Panc1 (cell line): ENCODE measurements at places on chromosomes 6 and 20. TPM values are rescaled to one million over a fixed set of nuclear protein-coding genes. Genes with fewer than 3 reads are reported as not detected.

Gene FANCE
- 4.3 TPM for total RNA-seq

- H3K4me3 ChIP-seq = no peak overlapping the region
- no peak for DNase-seq
- no peaks in the 10 kb centered on the region for H3K4me1 ChIP-seq
- no peak overlapping the region for H3K27ac ChIP-seq
These were observed 50.7 kb upstream of the ENPP4 start for GRCh38 chr6:46079061-46079460.

- H3K36me3 ChIP-seq = peaks cover 2% of the 10 kb centered on the region; the same call in 1 of the 2 replicates
- no peak for DNase-seq
- H3K27me3 ChIP-seq = no peaks in the 10 kb centered on the region
- H3K4me1 ChIP-seq = no peaks in the 10 kb centered on the region
- H3K27ac ChIP-seq = no peak overlapping the region
- no peak overlapping the region for H3K4me3 ChIP-seq
These were observed 531.8 kb downstream of the UTRN start for GRCh38 chr6:144816936-144817335.

DNA sequence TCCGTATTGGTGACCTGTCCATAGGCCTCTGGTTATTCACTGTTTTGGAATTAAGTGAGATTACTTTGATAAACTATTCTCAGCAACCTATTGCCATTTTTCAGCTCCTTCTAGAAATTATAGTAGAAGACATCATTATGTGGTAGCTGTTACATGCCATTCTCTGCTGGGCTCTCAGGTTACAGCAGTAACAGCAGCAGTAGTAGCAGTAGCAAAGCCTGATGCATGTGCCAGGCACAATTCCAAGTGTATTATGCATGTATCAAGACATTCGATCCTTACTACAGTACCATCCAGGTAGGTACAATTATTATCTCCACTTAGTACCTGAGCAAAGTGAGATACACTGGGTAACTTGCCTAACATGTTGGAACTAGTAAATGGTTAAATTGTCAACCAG lies 74.3 kb downstream of the RPS12 start:
- no peaks in the 10 kb centered on the region for H3K27me3 ChIP-seq
- H3K36me3 ChIP-seq = no peaks in the 10 kb centered on the region
- no peak for DNase-seq
- H3K27ac ChIP-seq = no peak overlapping the region

Gene PTCRA
- not detected for total RNA-seq

DNA sequence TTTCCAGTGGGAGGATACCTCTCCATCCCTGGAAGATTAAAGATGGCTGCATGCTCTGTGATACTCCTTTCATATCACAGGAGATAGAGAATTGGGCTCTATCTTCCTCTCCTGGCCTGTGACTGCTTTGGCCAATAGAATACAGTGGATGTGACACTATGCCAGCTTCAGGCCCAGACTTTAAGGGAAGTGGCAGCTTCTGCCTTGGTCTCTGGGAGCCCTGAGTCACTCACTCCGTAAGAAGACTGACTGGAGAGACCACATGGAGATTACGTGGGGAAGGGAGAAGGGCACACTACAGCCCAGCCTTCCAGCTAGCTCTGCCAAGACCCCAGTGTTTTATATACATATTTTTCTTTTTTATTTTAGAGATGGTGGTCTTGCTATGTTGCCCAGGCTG lies 10.4 kb upstream of the MMP9 start:
- DNase-seq = no peak
- no peak overlapping the region for H3K4me3 ChIP-seq
- H3K4me1 ChIP-seq = peaks cover 18% of the 10 kb centered on the region
- no peaks in the 10 kb centered on the region for H3K27me3 ChIP-seq
